ENCODE measurements at places on chromosomes 12 and 14.

DNA sequence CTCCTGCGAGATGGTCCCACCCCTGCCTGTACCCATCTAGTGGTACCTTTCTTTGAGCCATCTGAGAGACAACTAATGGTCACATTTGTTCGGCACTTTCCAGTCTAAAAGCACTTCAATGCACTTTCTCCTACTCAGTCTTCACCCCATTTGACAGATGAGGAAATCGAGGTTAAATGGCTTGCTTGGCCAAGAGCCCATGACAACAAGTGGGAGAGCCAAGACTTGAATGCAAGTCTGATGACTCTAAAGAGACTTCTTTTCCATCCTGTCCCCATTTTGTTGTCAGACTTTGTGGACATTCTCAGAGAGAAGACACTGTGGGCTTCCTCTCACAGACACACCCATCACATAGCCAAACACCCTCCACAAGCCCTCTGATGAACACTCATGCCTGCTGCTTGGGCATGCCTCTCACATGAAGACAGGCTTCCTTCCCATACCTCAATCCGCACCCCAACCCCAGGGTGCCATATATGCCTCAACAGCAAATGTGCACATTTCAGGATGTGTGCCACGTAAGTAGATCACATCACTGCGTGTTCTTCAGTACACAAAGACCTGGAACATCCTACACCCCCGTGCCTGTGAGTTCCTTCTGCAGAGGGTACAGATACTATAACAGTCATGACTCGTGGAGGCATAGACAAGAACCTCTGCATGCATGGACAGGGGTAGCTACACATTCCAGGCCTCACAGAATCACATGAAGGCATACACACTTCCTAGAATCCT is 805 bp downstream of the MYH7 start:
- no peak for DNase-seq

GRCh38 chr12:37672655-37673260 is 643.8 kb upstream of the ALG10B start:
- no peak for DNase-seq

- no peak for DNase-seq
Observed at GRCh38 chr12:1768615-1769014, 51.8 kb upstream of the LRTM2 start.

- no peak for DNase-seq
Observed at GRCh38 chr12:125186471-125187147, 121.4 kb downstream of the AACS start.

DNA sequence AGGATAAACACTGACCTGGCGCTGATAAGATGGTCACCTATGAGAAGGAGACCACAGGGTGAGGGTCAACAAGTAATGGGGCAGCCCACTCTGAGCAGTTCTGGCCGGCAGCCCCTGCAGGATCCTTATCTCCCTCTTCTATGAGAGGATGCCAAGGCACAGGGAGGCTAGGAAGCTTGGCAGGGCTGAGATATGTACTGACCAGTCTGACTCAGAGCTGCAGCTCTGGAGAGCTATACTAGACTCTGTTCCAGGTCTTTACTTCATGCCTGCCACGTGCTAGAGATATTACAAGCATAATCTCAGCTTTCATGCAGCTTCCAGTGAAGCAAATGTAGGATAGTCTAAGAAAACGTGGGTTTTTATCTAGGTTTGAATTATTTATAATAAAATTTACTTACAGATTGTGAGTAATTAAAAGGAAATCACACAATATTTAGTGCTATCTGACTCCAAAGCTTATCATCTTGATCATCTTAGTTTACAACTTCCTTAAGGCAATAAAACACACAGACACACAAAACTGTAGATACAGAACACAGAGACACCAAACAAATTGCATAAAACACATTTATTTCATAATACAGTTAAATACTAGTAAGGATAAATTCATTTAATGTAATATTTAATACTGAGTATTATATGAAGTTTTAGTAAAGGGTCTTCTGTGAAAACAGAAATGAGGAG is 32.3 kb downstream of the GIT2 start:
- DNase-seq = no peak

DNA sequence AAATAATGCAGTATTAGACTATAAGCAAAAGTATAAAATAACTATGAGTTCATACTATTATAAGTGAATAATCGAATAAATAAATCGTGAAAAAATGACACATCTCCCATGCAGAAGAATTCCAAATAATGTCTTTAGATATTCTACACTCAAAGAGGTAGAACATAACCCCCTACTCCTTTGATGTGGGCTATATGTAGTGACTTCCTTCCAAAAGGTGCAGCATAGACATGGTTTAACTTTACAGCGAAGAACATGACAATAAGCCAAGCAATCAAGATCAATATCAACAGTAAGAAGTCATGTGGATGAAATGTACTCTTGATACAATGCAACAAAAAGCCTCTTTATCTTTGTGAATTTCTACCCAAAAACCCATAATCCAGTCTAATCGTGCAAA is 46.0 kb upstream of the HIF1A start:
- DNase-seq = no peak

GRCh38 chr12:58104351-58104755 is 163.0 kb downstream of the ATP23 start:
- DNase-seq = no peak

- no peak for DNase-seq
Observed at GRCh38 chr12:57094208-57095160, 5.6 kb downstream of the NAB2 start.

DNA sequence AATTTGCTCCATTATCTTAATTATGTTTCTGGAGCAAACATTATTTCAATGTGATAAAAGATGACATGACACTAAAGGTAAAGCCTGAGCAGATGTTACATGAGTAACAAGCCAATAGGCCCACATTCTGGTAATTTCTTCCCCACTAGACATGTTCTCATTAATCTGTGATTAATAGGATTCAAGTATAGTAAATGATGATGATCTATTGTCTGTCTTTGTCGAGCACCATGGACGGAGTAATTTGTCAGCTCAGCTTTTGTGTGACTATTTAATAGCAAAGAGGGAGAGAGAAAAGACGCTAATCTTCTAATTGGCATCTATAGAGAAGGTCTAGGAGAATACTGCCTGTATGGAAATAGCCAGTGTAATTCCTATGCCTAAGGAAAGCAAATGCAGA is 62.2 kb upstream of the INSM2 start:
- DNase-seq = no peak

DNA sequence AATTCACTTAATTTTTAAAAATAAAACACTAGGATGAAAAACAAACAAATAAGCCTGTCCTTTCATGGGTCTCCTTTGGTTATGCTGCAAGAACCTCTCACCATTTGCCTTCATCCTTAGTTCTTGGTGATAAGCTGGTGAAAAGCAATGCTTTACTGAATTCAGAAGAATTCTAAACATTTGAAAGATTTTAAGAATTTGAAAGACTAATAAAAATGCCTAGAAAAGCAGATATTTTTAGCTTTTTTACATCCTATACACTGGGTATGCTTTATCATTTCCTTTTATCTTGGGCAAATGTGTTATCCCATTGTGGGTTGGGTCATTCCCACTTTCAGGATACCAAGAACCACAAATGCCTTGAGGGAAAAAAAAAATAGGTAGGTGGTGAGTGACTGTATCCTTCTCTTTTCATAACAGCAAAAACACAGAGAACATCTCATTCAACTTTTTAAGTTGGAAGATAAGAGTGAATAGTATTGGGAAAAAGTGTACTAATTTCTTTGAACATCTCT is 197.1 kb upstream of the ABCD2 start:
- DNase-seq = no peak
